ENCODE measurements at places on chromosomes 2 and 18.

GRCh38 chr2:177738461-177739235 is 333.9 kb downstream of the PDE11A start:
- no peak for DNase-seq

GRCh38 chr2:203743441-203743981 is 37.1 kb downstream of the CD28 start:
- DNase-seq: no peak

DNA sequence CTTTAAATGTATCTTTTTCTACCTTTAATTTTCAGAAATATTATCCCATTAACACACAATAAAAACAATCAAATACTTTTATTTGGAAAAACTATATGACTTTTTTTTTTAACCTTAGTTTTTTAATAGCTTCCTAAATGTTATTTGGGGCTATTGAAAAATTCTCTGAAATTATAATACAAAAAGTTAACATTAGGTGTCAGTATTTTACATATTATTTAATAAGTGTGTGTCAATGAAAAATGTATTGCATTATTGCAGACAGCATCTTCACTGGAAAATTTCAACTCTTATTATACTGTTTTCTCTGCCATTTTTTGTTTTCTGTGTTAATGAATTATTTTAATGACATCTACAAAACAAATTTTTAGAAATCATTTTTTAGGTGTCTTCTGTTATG is 51.1 kb upstream of the ARHGAP15 start:
- no peak for DNase-seq

GRCh38 chr2:121283670-121284462 is 1.1 kb downstream of the TFCP2L1 start:
- DNase-seq: no peak

- no peak for DNase-seq
These were observed 64.8 kb downstream of the TNFRSF11A start for GRCh38 chr18:62389761-62390481.

DNA sequence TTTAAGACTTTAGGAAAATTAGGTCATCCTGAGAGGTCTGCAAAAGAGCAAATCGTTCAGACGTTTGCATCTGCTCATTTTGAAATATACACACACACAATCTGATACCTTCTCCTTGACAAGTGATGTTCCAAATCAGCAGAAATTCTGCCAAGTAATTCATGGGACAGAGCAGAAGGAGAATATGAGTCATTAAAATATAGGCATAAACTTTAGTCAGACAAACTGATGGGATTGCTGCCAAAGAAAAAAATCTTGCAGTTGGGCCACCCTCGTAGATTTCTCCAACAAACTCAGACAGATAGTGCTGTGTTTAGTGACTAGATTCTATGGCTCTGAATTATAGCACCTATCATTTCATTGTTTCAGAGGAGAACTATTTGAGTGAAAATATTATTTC is 336.3 kb downstream of the NYAP2 start:
- no peak for DNase-seq

- DNase-seq: no peak
These were observed 87.5 kb downstream of the TFCP2L1 start for GRCh38 chr2:121197369-121198091.

GRCh38 chr18:13551305-13551603 is 175.1 kb downstream of the FAM210A start:
- DNase-seq: no peak

- no peak for DNase-seq
These were observed 53.6 kb downstream of the FAM228A start for GRCh38 chr2:24228470-24228869.

GRCh38 chr2:134621939-134622705 is 96.7 kb downstream of the TMEM163 start:
- DNase-seq: no peak

- DNase-seq: no peak
These were observed 336.7 kb downstream of the OSR1 start for GRCh38 chr2:19021721-19022120.
